ENCODE measurements at places on chromosomes 12 and 14.

DNA sequence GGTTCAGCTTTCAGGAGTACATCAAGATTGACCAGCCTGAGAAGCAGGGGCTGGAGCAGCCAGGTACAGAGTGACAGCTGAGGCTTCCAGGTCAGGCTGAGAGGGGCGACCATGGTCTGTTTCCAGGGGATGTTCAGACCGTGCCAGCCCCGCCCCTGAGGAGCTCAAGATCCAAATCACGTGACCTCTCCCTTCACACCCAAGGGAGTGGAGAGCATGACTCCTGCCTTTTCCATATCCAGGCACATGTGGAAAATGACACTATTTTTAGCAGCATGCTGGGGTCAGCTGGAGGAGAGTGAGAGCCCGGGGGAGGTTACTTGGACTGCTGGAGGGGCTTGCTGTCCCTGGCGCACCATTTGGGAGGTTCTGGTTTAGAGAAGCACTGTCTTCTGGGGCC, 92.7 kb downstream of the B4GALNT3 start:
- no peak for DNase-seq

- DNase-seq: no peak
Measured at GRCh38 chr12:14975457-14975856, 2.6 kb downstream of the PDE6H start.

GRCh38 chr12:75487308-75487707, 6.8 kb downstream of the GLIPR1 start:
- no peak for DNase-seq

- peak; percentile 13 for DNase-seq
Measured at GRCh38 chr14:74302152-74302628, 544 bp downstream of the ABCD4 start.

DNA sequence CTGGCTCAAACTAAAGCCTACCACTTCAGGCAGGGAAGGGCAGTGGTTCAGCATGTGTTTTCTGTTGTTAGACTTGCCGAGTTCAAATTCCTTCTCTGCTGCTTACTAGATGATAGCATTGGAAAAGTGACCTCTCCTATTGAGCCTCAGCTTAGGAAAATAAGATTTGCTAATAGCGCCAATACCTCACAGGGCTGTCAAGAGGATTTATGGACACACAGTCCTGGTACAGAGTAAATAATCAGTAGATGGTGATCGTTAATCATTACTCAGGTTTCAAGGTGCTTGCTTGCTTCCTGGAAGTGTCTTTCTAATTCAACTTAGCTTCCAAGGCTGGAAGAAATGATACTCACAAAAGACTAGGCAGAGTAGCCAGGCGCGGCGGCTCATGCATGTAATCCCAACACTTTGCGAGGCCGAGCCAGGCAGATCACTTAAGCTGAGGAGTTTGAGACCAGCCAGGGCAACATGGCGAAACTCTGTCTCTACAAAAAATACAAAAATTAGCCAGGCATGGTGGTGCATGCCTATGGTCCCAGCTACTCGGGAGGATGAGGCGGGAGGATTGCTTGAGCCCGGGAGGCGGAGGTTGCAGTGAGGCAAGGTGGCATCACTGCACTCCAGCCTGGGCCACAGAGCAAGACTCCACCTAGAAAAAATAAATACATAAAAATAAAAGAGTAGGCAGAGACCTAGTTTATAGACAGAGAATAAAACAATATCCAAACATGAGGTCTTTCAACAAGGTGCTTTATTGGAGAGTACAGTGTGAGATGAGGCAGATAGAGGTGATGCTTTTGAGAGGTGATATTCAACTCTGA, 6.0 kb downstream of the PLA2G1B start:
- no peak for DNase-seq

DNA sequence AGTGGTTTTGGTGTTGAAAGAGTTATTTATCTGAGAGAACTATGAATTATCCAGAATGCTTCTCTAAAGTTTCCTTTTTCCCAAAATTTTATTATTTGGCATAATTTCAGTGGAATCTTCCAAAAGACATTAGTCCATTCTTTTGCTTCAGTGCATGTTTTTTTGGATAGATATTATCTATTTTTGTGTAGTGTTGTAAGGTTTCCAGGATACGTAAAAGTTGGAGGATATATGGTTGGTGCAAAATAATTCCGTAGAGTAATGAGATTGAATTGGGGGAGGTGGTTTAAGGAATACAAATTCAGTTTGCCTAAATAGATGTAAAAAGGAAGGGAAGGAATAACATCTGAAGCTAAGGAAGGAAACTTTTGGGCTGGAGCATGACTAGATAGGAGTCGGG, 186.6 kb downstream of the RGS6 start:
- DNase-seq: no peak

DNA sequence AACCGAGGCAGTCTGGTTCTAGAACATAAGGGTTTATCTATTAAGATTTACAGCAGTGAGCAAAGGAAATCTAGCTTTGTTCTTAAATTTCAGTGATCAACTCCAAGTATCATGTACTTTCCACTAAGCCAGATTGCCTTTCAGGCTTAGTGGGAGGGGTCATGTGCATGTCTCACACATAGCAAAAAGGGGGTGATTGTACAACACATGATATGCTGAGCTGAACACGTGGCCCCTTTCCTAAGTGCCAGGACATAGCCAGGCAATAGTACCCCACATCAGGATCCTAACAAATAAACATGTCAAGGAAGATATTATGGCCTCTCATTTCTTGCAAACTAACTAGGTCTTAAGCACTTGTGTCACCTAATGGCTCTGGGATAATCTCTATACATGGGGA, 347.2 kb downstream of the C12orf75 start:
- no peak for DNase-seq

- no peak for DNase-seq
Measured at GRCh38 chr12:48119834-48120195, 651 bp downstream of the PFKM start.

DNA sequence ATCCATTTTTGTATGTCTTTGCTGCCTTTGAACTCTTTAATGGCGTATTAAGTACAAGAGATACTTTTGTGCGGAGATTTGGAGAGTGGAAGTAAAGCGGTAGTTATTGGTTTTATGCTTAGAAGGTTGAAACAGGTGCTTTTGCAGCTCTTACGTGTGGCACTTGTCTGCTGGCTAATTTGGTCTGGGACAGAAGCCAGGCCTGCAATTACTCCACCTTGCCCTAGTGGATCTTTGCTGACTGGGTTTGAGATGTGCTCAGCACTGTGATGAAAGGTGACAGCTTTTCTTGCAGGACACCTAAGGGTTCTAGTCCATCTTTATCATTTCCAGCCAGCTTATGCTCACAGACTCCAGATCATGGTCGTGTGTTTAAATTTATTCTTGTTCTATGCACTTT, 252.5 kb downstream of the RPL10L start:
- DNase-seq: no peak

DNA sequence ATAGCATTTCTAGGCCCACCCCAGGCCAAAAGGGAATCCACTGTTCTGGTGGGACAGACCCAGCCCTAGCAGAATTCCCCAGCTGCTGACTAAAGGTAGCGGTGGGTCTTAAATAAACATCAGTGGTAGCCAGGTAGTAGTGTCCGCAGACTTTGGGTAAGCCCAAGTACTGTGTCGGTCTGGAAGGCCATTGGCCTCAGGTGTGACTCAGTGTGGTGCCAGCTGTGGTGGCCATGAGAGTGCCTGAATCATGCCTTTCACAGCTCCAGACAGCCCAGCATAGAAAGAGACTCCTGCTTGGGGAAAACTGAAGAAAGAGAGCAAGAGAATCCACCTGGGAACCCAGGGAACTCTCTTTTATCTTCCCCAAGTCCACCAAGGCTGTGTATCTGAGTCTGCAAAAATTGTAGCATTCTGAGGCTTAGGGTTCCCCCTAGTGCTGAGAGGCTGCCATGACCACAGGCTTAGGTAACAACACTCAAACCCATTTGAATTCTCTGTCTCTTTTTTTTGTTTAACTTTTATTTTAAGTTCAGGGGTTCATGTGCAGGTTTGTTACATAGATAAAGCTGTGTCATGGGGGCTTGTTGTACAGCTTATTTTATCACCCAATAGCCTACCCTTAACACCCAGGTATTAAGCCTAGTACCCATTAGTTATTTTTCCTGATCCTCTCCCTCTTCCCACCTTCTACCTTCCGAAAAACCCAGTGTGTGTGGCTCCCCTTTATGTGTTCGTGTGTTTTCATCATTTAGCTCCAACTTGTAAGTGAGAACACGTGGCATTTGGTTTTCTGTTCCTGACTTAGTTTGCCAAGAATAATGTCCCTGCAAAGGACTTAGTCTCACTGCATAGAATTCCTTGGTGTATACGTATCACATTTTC, 16.7 kb upstream of the CD163L1 start:
- peak; percentile 17 for DNase-seq

DNA sequence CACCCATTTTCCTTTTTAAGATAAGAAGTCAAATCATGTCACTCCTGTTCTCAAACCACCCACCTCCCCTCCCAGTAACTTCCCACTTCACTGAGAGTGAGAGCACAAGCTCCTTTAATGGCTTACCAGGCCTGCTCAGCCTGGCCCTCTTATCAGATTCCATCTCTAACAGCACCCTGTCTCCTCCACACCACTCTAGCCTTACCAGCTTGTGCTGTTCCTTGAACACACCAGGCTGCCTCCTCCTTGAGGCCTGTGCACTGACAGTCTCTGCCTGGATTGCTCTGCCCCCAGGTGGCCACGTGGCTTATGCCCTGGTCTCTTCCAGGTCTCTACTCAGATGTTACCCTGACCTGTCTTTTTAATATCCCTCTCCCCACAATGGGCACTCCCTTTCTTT, 40.1 kb upstream of the EVL start:
- peak; percentile 12 for DNase-seq

- DNase-seq: no peak
Measured at GRCh38 chr12:20601668-20602280, 93.4 kb upstream of the SLCO1C1 start.

GRCh38 chr14:22610931-22611330, 12.8 kb downstream of the ABHD4 start:
- no peak for DNase-seq

- DNase-seq: no peak
Measured at GRCh38 chr14:68164711-68165113, 345.1 kb downstream of the RAD51B start.

DNA sequence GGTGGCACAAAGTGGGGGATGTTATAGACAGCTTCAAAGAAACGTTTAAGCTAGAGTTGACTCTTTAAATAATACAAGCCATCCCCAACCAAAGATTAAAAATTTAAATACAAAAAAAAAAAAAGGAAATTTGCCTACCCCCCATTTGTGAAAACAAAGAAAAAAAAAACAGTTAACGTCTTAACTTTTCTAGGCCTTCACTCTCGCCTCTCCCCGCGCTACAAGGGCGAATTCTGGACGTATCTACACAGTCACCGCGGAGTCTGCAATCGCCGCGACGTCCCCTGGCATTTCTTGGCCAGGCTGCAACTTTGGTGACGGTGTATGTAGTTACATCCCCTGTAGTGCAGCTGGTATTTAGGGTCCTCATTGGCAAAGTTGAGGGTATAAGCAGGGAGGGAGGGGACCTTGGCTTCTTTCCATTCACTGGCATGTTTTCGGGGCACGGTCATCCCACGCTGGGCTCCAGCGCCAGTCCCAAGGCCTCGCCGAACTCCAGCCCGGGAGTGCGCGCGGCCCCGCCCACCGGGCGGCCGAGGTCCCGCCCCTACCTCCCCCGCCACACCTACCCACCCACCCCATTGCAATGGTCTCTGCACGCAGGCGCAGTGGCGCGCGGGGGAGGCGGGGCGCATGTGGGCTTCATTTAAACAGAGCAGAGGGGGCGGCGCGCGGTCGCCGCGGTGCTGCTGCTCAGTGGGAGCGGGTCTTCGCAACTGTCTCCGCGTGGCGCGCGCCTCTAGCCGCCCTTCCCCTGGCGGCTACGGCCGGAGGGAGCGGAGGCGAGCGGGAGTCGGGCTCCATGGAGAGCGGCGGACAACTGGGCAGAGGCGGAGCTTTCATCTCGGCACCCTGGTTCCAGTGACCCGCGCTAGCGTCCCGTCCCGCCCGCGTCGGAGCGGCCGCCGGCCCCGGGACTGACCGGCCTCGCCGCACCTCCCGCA, at the start of gene NUDT4:
Gene NUDT4, plus strand, starts transcription at position 674 of the 944 bp plus-strand sequence. CDS start 398 bp downstream, outside the sequence.
- DNase-seq: peak; percentile 81
